IPS DF 6.9 (cell line): ENCODE measurements at places on chromosomes 6 and 20.

DNA sequence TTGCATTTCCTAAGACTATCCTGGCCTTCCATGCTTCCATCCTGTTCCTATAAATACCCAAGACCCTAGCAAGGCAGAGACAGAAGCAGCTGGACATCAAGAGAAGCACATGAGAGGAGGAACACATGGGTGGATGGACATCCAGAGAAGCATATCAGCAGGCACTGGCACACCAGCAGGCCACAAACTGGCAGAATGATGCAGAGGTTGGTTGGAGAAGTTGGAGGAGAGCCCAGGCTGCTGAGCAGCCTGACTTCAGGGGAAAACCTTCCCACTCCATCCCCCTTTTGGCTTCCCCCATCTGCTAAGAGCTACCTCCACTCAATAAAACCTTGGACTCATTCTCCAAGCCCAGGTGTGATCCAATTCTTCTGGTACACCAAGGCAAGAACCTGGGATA is 332.5 kb downstream of the FRK start:
- no peak overlapping the region for H3K4me3 ChIP-seq
- H3K36me3 ChIP-seq, result no peaks in the 10 kb centered on the region
- DNase-seq, result no peak
- H3K27me3 ChIP-seq, result no peaks in the 10 kb centered on the region

DNA sequence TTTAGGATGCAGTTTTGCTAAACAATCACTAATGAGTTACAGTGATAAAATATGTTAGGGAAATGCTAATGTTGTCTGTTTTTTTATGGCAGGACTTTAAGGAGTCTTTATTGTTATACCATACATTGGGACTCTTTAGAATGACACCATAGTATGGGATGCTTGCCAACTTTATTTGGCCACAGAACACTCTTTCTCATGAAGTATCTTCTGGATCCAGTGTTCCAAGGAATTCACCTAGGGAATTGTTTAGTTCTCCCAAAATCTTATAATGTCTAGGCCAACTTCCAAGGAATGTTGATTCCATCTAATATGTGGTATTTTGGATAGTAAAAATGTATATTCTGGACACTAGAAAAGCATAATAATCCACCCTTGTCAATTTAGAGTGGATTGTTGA is 3.3 kb downstream of the RIN2 start:
- H3K36me3 ChIP-seq, result no peaks in the 10 kb centered on the region
- peaks cover 3% of the 10 kb centered on the region; the same call in 1 of the 2 replicates for H3K27me3 ChIP-seq
- no peak overlapping the region for H3K4me3 ChIP-seq

DNA sequence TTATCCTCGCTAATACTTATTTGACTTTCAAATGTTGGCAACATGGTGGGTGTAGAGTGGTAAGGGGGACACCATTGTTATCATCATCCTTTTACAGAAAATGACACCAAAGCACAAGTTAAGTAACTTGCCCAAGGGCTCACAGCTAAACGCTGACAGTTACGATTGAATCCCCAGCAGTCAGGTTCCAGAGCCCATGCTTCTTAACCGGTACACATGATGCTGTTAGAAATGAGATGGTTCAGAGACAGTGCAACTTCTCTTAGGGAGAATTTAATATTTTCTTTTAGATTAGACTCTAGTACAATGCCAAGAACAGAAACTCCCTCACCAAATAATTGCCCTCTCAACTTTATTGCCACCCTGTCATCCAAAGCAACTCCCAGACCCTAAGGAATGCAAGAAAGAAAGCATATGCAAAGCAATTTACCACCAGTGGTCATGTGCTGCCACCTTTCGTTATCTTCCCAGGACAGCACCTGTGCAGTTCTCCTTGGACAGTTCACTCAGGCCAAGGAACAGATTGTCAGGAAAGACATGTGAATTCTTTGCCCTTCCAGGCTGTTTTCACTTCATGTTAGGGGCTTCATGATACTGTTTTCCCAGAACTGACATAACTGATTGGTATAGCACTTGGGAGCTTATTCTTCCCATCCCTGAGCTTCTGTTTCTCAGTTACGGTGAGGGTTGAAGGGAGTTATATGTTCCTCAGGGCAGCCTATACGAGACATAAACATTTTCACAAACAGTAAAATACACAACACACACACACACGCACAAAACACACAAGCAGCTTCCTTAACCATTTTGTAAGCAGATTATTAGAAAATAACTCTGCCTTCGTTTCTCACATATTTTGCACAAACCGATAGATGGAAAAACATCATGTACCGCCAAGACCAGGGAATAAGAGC is 5.1 kb downstream of the HLA-DMA start:
- no peak overlapping the region for H3K27ac ChIP-seq
- H3K36me3 ChIP-seq, result no peaks in the 10 kb centered on the region
- no peak for DNase-seq
- no peak overlapping the region for H3K4me3 ChIP-seq
- H3K27me3 ChIP-seq, result no peaks in the 10 kb centered on the region

DNA sequence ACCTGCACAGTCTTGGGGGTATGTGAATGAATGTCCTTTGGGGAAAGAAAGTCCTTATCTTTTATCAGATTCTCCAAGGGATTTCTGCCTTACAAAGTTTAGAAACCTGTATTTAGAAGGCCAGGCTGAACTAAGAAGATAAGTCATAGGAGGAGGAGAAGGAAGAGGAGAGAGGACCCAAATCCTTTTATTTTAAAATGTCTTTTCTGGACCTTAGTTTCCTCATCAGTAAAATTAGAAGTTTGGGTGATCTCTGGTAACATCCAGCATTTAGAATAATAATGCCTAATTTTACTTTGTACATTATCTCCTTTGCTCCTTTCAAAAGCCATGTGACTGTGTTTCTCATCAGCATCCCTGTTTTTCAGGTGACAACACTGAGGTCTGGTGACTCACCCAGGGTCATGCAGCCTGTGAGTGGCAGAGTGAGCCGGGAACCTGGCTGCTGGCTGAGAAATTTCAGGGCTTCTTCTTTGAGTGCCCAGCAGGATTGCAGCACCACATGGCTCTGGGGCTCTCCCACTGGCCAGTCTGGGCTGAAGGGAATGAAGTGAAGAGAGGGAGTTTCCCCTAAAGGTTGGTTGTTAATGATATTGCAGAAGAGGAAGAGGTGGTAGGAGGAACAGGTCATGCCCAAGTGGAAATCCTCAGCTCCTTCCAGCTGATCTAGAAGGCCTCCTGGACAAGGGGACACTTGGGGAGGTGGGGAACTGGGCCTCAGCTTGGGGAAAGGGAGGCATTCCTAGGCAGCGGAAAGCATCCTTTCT is 34.0 kb downstream of the VEGFA start:
- no peaks in the 10 kb centered on the region for H3K4me1 ChIP-seq
- H3K4me3 ChIP-seq, result no peak overlapping the region
- DNase-seq, result no peak
- no peaks in the 10 kb centered on the region for H3K36me3 ChIP-seq
- no peaks in the 10 kb centered on the region for H3K27me3 ChIP-seq

GRCh38 chr6:117795234-117795633 is 111.8 kb upstream of the SLC35F1 start:
- no peak overlapping the region for H3K4me3 ChIP-seq
- H3K4me1 ChIP-seq, result no peaks in the 10 kb centered on the region; the same call in 1 of the 2 replicates
- no peak overlapping the region for H3K27ac ChIP-seq
- no peak for DNase-seq
- no peaks in the 10 kb centered on the region for H3K36me3 ChIP-seq

DNA sequence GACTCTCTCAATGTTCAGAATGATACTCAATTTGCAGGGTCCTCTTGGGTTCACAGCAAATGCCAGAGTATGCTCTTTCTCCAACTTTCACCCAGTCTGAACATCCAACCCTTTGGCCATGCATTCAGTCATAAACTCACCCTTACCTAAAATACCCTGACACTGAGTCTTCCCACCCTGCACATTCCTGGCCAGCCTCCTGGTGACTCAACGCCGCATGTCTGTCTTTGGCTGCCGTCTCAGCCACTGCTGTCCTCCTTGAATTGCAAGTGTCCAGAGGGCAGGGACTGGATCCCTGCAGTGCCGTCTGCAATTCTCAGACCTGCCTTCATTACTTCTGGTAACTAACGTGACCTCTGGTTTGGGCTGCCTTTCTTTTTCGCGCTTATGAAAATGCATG is 593.4 kb downstream of the QKI start:
- no peaks in the 10 kb centered on the region for H3K36me3 ChIP-seq
- no peak overlapping the region for H3K27ac ChIP-seq
- no peaks in the 10 kb centered on the region for H3K27me3 ChIP-seq
- DNase-seq, result no peak
- H3K4me3 ChIP-seq, result no peak overlapping the region

DNA sequence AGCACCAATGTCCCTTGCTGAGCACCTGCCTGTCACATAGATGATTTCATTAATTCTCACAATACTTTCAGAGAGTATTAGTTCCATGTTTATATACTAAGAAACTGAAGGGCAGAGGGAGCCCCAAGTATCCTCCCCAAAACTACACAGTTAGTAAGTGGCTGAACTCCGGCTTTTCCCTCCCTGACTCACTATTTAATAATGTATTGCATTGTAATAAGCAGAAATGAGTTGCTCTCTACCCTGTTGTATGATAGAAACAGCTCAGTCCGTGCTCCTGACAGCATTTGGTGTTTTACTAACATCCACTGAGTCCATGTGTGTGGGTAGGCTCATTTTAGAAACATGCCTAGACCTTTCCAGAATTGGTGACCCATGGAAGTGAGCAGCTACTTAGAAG is 76.8 kb downstream of the OLIG3 start:
- H3K27ac ChIP-seq, result no peak overlapping the region
- no peak overlapping the region for H3K4me3 ChIP-seq
- DNase-seq, result no peak
- no peaks in the 10 kb centered on the region for H3K4me1 ChIP-seq
- no peaks in the 10 kb centered on the region for H3K27me3 ChIP-seq

DNA sequence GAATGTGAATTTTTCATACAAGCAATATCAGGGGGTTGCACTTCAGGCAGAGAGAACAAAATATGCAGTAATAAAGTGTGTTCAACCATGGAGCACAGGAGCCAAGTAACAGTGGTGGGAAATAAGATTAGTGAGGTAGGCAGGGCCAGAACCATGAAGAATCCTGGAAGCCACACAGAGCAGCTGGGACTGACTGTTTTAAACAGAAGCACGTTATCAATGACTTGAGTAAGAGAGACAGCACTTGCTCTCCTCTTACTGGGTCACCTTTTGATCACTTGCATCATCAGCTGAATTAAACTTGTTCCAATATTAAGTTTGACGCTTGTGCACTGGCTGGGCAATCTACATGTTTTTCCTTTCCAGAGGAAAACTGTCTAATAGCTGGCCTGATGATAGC is 238.5 kb downstream of the TBX18 start:
- H3K27me3 ChIP-seq, result no peaks in the 10 kb centered on the region; the same call in 1 of the 2 replicates
- no peak overlapping the region for H3K4me3 ChIP-seq
- no peak overlapping the region for H3K27ac ChIP-seq
- no peaks in the 10 kb centered on the region for H3K4me1 ChIP-seq
- no peaks in the 10 kb centered on the region for H3K36me3 ChIP-seq
- no peak for DNase-seq

- no peak overlapping the region for H3K27ac ChIP-seq
- no peaks in the 10 kb centered on the region for H3K4me1 ChIP-seq
- no peak overlapping the region for H3K4me3 ChIP-seq
- no peak for DNase-seq
- H3K27me3 ChIP-seq, result no peaks in the 10 kb centered on the region
Measured at GRCh38 chr20:17172836-17173516, 53.9 kb upstream of the PCSK2 start.

DNA sequence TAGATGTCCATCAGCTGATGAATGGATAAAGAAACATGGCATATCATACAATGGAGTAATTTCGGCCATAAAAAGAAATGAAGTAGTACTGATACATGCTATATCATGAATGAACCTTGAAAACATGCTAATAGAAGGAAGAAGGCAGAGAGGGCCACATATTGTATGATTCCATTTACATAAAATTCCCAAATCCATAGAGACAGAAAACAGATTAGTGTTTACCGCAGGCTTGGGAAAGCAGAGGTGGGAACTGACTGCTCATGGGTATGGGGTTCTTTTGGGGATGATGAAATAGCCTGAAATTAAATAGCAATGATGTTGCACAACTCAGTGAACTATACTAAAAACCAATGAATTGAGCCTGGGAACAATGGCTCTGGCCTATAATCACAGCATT is 58.3 kb downstream of the SERAC1 start:
- no peaks in the 10 kb centered on the region; the same call in 1 of the 2 replicates for H3K36me3 ChIP-seq
- no peaks in the 10 kb centered on the region for H3K27me3 ChIP-seq
- no peaks in the 10 kb centered on the region for H3K4me1 ChIP-seq
- no peak for DNase-seq
- no peak overlapping the region for H3K4me3 ChIP-seq

DNA sequence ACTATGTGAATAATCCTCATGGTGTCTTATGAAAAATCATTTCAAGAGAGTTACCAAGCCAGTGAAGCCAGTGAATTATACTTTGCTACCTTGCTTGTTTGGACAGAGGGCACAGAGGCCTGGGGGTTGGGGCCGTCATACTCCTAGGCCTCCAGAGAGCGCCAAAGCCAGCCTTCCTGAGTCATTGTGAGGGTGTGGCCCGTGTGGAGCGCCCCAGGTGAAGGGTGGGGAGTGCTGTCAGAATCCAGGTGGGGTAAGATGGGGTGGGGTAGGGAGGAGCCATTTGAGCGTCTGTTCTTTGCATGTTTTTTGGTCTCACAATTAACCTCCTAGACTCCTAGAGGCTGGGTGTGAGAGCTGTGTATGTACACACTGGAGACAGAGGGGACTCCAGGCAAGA is 71.1 kb downstream of the PERP start:
- no peak overlapping the region for H3K4me3 ChIP-seq
- no peaks in the 10 kb centered on the region for H3K36me3 ChIP-seq
- no peak for DNase-seq
- no peaks in the 10 kb centered on the region for H3K4me1 ChIP-seq
- no peak overlapping the region for H3K27ac ChIP-seq
- H3K27me3 ChIP-seq, result no peaks in the 10 kb centered on the region

- no peaks in the 10 kb centered on the region for H3K36me3 ChIP-seq
Measured at GRCh38 chr20:11261533-11262000, 587.8 kb upstream of the JAG1 start.

GRCh38 chr6:150395388-150396009 is 26.7 kb downstream of the IYD start:
- H3K36me3 ChIP-seq, result no peaks in the 10 kb centered on the region
- H3K27ac ChIP-seq, result no peak overlapping the region
- no peaks in the 10 kb centered on the region for H3K4me1 ChIP-seq
- H3K27me3 ChIP-seq, result no peaks in the 10 kb centered on the region

- DNase-seq, result no peak
- no peaks in the 10 kb centered on the region; the same call in 1 of the 2 replicates for H3K4me1 ChIP-seq
- no peaks in the 10 kb centered on the region for H3K36me3 ChIP-seq
- no peaks in the 10 kb centered on the region for H3K27me3 ChIP-seq
Measured at GRCh38 chr6:147132889-147133288, 71.3 kb upstream of the STXBP5 start.

DNA sequence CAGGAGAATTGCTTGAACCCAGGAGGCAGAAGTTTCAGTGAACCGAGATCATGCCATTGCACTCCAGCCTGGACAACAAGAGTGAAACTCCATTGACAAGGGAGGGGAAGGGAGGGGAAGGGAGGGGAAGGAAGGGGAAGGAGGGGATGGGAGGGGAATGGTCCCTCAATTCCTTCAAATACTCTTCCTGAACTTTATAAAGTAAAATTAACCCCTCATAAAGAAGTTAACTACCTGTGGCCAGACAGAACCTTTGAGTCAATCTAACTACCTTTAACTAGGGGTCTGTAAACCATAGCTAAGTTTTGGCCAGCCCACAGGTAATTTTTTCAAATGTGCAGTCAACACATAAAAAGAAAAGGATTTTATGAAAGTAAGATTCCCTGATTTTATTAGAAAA is 131.0 kb downstream of the ZMYND8 start:
- no peak overlapping the region for H3K4me3 ChIP-seq
- H3K27ac ChIP-seq, result no peak overlapping the region
- H3K4me1 ChIP-seq, result no peaks in the 10 kb centered on the region
- peaks cover 39% of the 10 kb centered on the region for H3K36me3 ChIP-seq
- DNase-seq, result no peak
- no peaks in the 10 kb centered on the region for H3K27me3 ChIP-seq
